ENCODE measurements at places on chromosomes 11 and 22. TPM values are rescaled to one million over a fixed set of nuclear protein-coding genes. Genes with fewer than 3 reads are reported as not detected.

Gene KRTAP5-7
- total RNA-seq: not detected

Gene DCHS1
- total RNA-seq: 9.7 TPM

Gene FZD4
- not detected for total RNA-seq

Gene NFAM1
- 0.34 TPM for total RNA-seq

Gene MUC6
- total RNA-seq: not detected

Gene IGSF9B
- total RNA-seq: 27.4 TPM

Gene MRPL23
- 31.1 TPM for total RNA-seq

Gene HEPHL1
- not detected for total RNA-seq

Gene KDM4D
- total RNA-seq: 0.22 TPM

Gene CD82
- 37.3 TPM for total RNA-seq

Gene OR9G1
- total RNA-seq: not detected

Gene TP53AIP1
- 0.20 TPM for total RNA-seq

Gene MEI1
- total RNA-seq: 64.4 TPM

Gene OR10G8
- not detected for total RNA-seq

Gene MYRF
- 0.49 TPM for total RNA-seq

Gene RFPL3
- total RNA-seq: not detected

Gene OR5M3
- not detected for total RNA-seq

Gene DGCR6L
- 31.2 TPM for total RNA-seq

Gene TMPRSS6
- total RNA-seq: 0.19 TPM

Gene CSF2RB
- 1.5 TPM for total RNA-seq

Gene CREB3L1
- not detected for total RNA-seq

Gene DNAJB7
- total RNA-seq: not detected

Gene SMIM35
- total RNA-seq: 0.06 TPM

Gene KDM2A
- total RNA-seq: 410 TPM

Gene TNNT3
- 21.9 TPM for total RNA-seq

Gene SLC22A9
- not detected for total RNA-seq

Gene APOL5
- total RNA-seq: not detected
